Naive thymus-derived CD8-positive, alpha-beta T cell (primary cell): ENCODE measurements at places on chromosomes 5 and 9.

DNA sequence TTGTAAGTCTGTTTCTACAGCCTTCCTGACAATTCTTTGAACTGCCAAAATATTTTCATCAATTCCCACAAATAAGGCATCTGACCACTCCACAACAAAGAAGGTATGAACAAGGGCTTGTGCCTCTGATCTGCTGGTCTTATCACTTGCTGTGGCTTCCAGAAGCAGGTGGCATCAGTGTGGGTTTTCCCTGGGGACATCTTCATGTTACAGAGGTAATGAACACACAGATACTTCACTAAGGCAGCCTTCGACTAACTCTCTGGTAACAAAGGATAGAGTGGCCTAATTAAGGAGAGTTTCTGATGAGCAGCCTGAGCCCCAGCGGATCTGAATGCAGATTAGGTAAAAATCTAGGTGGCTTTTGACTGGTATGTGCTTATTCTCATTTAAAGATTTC is 15.2 kb upstream of the ERAP2 start:
- H3K4me3 ChIP-seq, result no peak overlapping the region
- peak overlapping the region; percentile 17 for H3K27ac ChIP-seq
- no peaks in the 10 kb centered on the region for H3K27me3 ChIP-seq

DNA sequence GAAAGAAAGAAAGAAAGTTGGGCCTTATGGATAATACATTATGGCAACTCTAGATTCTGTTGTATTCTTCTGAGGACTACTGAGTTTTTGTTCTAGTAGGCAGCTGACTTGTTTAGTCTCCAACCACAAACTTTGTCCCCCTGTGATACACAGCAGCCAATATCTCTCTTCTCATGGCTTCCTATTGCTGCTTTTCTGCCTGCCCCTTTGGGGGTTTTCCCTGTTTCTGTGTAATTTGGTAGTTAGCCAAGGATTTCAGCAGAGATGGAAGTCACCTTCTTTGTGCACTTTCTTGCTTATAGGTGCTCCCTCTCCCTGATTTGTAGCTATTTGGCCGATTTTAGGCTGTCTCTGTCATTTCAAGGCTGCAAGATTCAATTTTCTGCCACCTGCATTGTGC is 109.6 kb downstream of the FGF1 start:
- peaks cover 18% of the 10 kb centered on the region for H3K4me1 ChIP-seq
- no peaks in the 10 kb centered on the region for H3K27me3 ChIP-seq
- H3K27ac ChIP-seq, result no peak overlapping the region
- no peak for DNase-seq
- H3K36me3 ChIP-seq, result peaks cover 10% of the 10 kb centered on the region
- no peak overlapping the region for H3K4me3 ChIP-seq

- no peaks in the 10 kb centered on the region for H3K36me3 ChIP-seq
- no peak overlapping the region for H3K4me3 ChIP-seq
- no peak overlapping the region for H3K27ac ChIP-seq
Measured at GRCh38 chr5:58462623-58463230, 2.8 kb upstream of the PLK2 start.

DNA sequence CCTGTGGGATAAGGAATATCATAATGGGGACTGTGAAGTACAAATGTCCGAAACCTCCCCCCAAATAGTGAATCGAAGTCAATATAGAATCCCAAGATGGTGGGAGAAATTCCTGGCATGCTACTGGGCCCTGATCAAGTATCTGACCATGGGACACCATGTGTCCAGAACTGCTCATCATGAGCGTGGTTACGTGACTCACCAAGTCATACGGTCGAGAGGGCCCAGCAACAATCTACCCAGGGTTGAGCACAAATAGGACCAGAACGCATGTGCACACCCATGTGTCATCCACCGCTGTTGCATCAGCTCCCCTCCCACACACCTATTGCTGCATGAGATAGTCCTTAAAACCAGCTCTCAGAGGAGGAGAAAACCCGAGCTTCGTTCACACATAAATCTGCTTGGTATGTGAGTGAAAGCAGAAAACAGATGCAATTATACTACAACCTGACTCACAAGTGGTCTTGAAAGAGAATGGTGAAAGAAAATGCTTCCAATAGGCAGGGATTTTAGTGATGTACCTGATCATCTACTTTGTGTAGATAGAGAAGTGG is 353.2 kb downstream of the CWC27 start:
- no peaks in the 10 kb centered on the region for H3K4me1 ChIP-seq
- H3K27ac ChIP-seq, result no peak overlapping the region

DNA sequence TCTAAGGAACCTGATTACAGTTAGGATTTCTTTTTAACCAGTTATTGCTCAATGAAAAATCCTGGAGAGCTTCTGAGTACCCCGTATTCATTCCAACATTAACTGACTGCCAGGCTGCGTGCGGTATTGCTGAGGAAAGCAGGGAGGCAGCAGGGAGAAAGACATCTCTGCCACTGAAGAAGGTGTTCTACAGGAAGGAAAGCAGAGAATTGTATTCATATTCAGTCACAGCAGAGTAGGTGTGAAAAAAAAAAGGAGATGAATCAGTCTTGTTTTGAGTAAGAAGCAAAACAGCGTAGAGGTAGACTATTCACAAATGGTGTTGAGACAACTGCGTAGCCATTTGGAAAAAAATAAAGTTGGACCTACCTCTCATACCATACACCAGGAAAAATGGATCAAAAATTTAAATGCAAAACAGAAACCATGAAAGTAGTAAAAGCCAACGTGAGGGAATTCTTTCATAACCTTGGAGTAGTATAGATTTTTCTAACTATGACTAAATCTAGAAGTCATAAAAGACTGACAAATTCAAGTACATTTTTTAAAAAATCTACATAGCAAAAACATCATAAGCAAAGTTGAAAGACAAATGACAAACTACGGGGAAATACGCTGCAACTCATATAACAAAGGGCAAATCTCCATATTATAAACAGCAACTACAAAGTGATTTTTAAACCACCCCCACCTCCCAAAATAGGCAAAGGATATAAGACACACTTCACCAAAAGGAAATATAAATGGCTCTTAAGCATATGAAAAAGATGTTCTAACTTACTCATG is 9.9 kb upstream of the NR4A3 start:
- no peaks in the 10 kb centered on the region for H3K27me3 ChIP-seq
- no peak for DNase-seq
- H3K4me3 ChIP-seq, result no peak overlapping the region
- no peak overlapping the region for H3K27ac ChIP-seq
- H3K4me1 ChIP-seq, result peaks cover 4% of the 10 kb centered on the region

GRCh38 chr9:121443981-121444380 is 55.7 kb downstream of the GGTA1 start:
- H3K4me3 ChIP-seq, result no peak overlapping the region
- no peak for DNase-seq
- peaks cover 7% of the 10 kb centered on the region for H3K4me1 ChIP-seq
- no peaks in the 10 kb centered on the region for H3K27me3 ChIP-seq
